ENCODE measurements at places on chromosomes 11 and 22. TPM values are rescaled to one million over a fixed set of nuclear protein-coding genes. Genes with fewer than 3 reads are reported as not detected.

HSPB2 gene
- total RNA-seq, result 1.0 TPM

SMC1B gene
- total RNA-seq, result not detected

GSTT2B gene
- total RNA-seq, result 6.3 TPM

CRYAB gene
- total RNA-seq, result 4.0 TPM

FREY1 gene
- total RNA-seq, result not detected

OR52E8 gene
- total RNA-seq, result not detected

MALAT1 gene
- 984 TPM for total RNA-seq

LMO2 gene
- 2.0 TPM for total RNA-seq

GALNT18 gene
- 5.7 TPM for total RNA-seq

OR5A1 gene
- not detected for total RNA-seq

INS gene
- total RNA-seq, result not detected

RFPL1 gene
- not detected for total RNA-seq

METTL15 gene
- total RNA-seq, result 10.5 TPM

CARNS1 gene
- 1.1 TPM for total RNA-seq

APOA5 gene
- total RNA-seq, result 0.15 TPM

INSC gene
- 0.58 TPM for total RNA-seq

CASP5 gene
- total RNA-seq, result not detected

DDTL gene
- 2.1 TPM for total RNA-seq

SAA1 gene
- total RNA-seq, result not detected

DNAJB13 gene
- total RNA-seq, result 0.54 TPM

TSGA10IP gene
- 1.9 TPM for total RNA-seq

OR8G5 gene
- not detected for total RNA-seq
